ENCODE measurements at places on chromosomes 5 and 9.

GRCh38 chr9:88949961-88950340 lies 41.3 kb upstream of the S1PR3 start:
- no peak for DNase-seq

DNA sequence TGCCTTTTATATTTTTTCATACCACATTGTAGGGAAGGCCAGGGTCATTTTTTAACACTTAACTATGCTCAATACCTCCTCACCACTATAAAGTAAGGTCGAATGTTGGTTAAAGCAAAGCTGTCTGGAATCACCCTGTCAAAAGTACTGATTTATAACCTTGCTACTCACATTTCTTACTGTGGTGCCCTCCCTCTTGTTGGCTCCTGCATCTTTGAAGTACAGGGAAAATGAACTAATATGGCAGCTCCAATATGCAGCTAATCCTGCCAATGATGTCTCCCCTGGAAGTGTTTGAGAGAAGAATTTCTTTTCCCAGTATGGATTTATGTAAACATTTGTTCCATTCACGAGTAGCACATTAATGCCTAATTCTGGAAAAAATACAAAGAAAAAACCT lies 108.4 kb upstream of the RPS23 start:
- no peak for DNase-seq

GRCh38 chr5:51618234-51618633 lies 235.0 kb downstream of the ISL1 start:
- DNase-seq: no peak

GRCh38 chr5:26833596-26833995 lies 204.8 kb downstream of the CDH9 start:
- DNase-seq: peak; percentile 2

- DNase-seq: no peak
Observed at GRCh38 chr9:94301583-94301982, 26.9 kb downstream of the NUTM2F start.

DNA sequence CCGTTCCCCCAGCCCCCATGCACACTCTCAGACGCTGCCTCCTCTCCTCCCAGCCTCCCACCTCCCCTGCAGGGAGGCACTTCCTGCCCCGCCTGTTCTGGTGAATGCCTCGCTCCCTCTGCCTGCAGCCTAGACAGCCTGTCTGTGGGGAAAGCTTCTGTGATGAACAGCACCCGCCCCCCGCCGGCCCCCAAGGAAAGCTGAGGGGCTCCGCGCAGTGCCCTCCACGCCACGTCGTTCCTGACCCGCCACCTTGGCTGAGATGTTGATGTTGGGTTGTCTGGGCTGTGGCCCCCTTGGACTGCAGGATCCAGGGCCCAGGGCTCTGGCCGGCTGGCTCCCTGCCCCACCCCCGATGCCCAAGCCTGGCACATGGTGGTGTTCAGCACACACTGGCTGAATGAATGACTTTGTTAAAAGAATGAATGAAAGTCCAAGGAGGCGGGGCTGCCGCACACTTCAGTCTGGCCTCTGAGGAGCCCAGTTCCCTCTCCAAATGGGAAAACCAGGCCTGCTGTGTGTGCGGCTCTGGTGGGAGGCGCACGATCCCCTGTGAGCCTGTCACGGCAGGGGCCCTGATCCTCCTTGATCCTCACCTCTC lies 2.1 kb upstream of the MYMK start:
- peak; percentile 90 for DNase-seq

GRCh38 chr9:97372580-97372979 lies 39.3 kb upstream of the TDRD7 start:
- DNase-seq: no peak

- no peak for DNase-seq
Observed at GRCh38 chr9:108316630-108317029, 539.2 kb downstream of the ACTL7B start.

DNA sequence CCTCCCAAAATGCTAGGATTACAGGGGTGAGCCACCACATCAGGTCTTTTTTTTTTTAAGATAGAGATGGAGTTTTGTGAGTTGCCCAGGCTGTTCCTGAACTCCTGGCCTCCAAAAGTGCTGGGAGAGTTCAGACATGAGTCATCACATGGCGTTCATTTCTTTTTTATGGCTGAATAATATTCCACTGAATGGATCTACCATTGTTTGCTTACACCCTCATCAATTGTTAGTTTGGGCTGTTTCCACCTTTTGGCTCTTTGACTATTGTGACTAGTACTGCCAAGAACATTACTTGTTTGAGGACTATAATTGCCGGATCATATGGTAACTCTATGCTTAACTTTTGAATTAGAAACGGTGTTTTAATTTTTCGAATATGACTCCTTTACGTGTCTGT lies 787 bp upstream of the N4BP3 start:
- DNase-seq: no peak

GRCh38 chr5:88879724-88880123 lies 3.3 kb downstream of the MEF2C start:
- DNase-seq: peak; percentile 28

- no peak for DNase-seq
Observed at GRCh38 chr5:146047396-146047795, 58.0 kb downstream of the PLAC8L1 start.

- DNase-seq: no peak
Observed at GRCh38 chr5:100165309-100165708, 369.9 kb upstream of the FAM174A start.

DNA sequence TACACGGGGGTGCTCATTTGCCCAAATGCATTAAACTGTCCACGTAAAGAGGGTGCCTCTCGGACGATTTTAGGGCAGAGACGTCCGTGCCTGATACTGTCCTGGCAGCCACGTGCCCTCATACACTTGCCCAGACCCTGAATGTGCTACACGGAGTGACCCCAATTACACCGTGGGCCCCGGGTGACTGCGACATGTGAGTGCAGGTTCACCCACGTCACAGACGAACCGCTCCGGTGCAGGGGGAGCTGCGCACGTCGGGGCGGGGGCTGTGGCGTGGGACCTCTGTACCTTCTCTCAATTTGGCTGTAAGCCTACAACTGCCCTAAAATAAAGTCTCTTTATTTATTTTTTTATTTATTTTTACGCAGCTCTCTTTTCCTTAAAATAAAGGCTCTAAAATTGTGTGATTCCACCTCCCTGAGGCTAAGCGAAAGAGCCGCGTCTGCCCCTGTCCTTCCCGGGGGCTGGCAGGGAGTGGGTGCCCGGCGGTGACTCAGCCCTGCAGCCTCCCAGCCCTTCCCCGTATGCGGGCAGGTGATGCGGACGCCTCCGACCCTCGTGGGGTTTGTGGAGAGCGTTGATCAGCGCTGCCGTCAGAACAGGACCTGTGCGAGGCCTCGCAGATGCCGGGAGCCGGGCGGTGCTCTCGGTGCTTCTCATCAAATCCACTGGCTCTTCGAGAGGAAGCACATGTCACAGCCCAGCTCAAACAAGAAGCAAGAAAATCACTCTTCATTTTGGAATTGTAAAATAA lies 9.2 kb upstream of the EGFL7 start:
- no peak for DNase-seq
